ENCODE measurements at places on chromosomes 2 and 18.

GRCh38 chr18:35479911-35480586 lies 17.7 kb downstream of the INO80C start:
- no peak for DNase-seq

- DNase-seq, result no peak
Observed at GRCh38 chr2:66695226-66695735, 260.4 kb downstream of the MEIS1 start.

DNA sequence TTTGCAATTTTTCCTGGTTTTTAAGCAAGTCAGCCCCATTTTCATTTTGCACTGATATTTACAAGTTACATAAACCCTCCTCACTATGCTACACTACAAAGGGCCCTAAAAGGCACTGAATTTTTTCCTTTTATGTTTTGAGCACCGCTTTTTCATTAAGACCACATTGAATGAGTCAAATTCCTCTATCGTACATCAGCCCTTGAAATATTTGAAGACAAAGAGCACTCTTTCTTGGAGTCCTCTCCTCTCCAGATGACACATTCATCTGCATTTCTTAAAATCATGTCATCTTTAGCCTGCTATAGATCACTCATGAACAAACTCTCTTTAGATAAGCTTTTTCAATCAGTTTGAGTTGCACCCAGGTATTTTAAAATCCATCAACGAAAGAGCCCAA lies 306.6 kb upstream of the SOX11 start:
- no peak for DNase-seq

- no peak for DNase-seq
Observed at GRCh38 chr18:22108674-22109073, 60.7 kb upstream of the GATA6 start.

GRCh38 chr2:159497847-159498246 lies 118.5 kb downstream of the BAZ2B start:
- DNase-seq, result no peak

DNA sequence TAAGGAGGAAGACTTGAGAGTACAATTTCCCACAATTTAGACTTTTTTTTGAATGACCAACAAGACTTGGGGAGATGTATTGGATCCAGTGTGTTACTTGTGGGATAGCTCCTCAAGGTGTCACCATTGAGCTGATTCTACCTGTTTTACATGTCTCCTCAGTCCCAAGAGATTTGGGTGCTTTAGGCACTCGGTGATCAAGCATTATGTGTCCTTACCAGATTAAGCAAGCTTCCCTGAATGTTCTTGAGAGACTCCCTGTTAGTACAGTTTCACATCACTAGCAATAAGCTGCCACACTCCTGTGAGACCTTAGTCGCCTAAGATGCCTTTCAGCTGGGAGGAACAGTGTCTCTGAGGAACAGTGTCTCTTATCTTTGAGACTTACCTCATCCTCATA lies 384.3 kb upstream of the SYT4 start:
- no peak for DNase-seq

GRCh38 chr2:171957061-171957460 lies 34.8 kb downstream of the HAT1 start:
- no peak for DNase-seq

DNA sequence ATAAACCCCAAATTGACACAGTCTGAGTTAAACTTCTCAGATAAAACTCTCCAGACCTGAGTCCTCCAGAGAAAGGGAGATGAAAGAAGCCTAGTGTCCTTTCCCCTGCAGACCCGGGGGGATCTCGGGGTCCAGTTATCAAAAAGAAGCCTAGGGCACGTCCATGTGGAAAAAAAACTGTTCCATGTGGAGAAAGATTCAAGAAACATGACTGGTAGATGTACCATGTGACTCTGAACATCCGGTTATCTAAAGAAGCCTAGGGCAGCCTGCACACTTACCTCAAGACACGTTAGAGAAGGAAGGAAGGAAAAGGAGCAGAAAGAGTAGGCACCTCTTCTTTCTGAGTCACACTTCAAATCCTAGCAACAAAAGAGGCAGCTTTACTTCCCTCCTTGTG lies 421.0 kb downstream of the LRATD1 start:
- DNase-seq, result no peak

- peak; percentile 8 for DNase-seq
Observed at GRCh38 chr2:113080134-113080533, 12.4 kb downstream of the IL1F10 start.

GRCh38 chr2:145226901-145227300 lies 707.0 kb upstream of the ZEB2 start:
- no peak for DNase-seq
